Stimulated activated CD4-positive, alpha-beta T cell treated with anti-CD3 and anti-CD28 coated beads, Interleukin-1b, Interleukin-23, amount 100 ng/mL, for 48 hours (primary cell): ENCODE measurements at places on chromosomes 5 and 9.

DNA sequence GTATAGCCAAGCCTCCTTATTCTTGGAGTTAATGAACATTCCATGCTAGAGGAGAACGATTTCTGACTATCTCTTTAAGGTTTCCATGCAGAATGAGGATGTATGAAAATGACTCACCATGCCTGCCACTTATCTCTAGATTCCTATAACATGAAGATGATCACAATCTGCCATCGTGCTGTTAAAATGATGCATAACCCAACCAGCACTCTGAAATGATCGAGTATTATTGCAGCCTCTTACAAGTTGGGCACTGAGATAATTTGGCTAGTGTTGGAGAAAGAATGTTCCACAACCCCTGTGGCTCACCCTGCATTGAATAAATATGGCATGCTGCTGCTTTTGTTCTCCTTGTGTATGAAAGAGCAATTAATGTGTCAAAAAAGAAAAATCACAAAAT is 1143.6 kb upstream of the WWC1 start:
- no peak for DNase-seq

- DNase-seq = no peak
Observed at GRCh38 chr9:86994231-86994630, 46.9 kb upstream of the GAS1 start.

- DNase-seq = no peak
Observed at GRCh38 chr9:70683841-70684240, 269.4 kb upstream of the KLF9 start.

DNA sequence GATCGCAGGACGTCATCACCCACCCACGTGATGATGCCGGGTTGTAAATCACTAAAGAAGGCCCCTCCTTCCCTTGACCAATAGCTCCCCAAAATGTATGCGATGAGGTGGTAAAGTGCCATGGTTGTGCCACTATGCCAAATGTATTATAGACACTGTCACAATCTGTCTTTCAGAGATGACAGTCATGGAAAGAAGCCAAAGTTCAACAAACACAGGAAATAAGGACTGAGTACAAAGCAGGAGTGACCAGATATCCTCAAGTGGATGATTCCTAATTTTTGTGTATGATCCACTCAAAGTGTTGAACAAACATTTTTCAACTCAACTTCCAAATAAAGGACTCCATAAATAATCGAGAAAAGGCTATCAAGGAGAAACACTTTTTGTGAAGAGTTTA is 12.5 kb downstream of the GLIS3 start:
- DNase-seq = no peak

DNA sequence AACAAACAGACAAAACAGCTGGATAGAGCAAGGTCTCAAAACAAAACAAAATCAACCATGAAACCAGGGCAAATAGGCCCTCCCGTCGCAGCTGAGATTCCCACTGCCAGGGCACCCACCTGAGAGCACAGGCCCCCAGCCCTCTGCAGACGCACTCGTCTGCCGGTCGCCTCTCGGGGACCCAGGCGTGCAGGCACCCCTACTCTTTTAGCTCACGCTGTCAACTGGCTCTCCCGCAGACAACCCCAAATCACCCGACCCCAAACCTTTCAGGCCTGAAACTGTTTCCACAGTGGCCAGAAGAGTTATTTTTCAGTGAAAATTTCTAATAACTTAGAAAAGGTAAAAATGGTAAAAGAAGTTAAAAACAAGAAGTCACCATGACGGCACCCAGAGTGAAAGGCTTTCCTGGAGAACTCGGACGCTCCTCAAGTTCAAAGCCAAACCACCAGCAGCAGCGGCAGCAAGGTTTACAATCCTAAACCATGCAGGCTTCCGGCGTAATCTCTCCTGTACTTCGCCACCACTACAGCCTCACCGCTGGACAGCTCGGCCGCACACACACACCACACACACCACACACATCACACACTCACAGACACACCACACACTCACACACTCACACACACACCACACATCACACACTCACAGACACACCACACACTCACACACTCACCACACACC is 1.9 kb upstream of the UBE2QL1 start:
- no peak for DNase-seq
